Fibroblast of skin of right quadriceps (primary cell): ENCODE measurements at places on chromosomes 6 and 20.

DNA sequence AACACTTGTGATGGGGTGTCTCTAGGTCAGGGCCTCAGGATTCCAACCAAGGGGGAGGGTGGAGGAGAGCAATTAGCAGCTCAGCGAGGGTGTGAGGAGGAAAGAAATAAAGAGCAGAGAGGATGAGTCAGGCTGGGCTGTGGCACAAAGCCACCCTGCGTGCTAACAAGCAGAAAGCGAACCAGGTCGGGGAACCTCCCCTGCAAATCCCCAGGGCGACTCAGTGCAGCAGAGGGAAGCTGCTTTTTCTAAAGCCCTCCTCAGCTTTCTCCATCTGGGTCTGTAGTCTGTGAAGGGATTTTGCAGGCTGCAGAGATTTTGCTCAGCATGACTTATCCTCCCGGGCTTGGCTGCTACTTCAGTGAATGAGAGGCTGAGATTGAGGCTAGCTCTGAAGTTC, 6.6 kb upstream of the SPO11 start:
- peak; percentile 43 for DNase-seq

- no peak for DNase-seq
Observed at GRCh38 chr20:33667245-33667675, 517 bp downstream of the ACTL10 start.

GRCh38 chr6:83854001-83854501, 891 bp downstream of the RIPPLY2 start:
- DNase-seq: no peak

GRCh38 chr6:11795403-11795802, 16.8 kb upstream of the ADTRP start:
- no peak for DNase-seq
